Stimulated activated CD8-positive, alpha-beta memory T cell treated with anti-CD3 and anti-CD28 coated beads, Interleukin-7, amount 100 ng/mL, for 4 hours (primary cell): ENCODE measurements at places on chromosomes 5 and 9.

GRCh38 chr9:25935188-25935587 is 256.9 kb upstream of the TUSC1 start:
- DNase-seq = no peak

GRCh38 chr5:15383469-15383868 is 116.5 kb upstream of the FBXL7 start:
- no peak for DNase-seq

GRCh38 chr5:134328619-134329018 is 38.4 kb downstream of the CDKL3 start:
- no peak for DNase-seq

GRCh38 chr9:124017929-124018729 is 6.6 kb downstream of the LHX2 start:
- no peak for DNase-seq
